Stimulated activated CD8-positive, alpha-beta memory T cell treated with anti-CD3 and anti-CD28 coated beads, Interleukin-12 subunit alpha, Interleukin-12 subunit beta, amount 100 ng/mL, for 1 hour (primary cell): ENCODE measurements at places on chromosomes 1 and 21.

DNA sequence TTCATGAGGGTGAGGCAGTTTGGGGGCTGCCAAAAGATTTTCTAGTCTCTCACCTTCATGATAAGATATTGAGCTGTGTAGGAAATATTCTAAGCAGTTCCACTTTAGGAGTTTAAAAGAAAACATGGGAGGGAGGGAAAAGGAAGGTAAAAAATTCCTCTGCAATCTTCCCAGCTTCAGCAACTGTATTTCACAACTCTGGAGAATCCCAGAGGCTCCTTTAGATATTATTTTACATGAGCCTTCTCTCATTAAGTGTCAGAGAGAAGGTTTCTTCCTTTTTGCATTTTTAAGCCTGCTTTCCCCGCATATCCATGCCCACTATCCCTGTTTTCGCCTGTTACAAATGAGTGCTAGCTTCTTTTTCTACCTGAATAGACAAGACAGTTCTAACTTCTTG is 289.4 kb downstream of the CHRM3 start:
- DNase-seq: no peak

- DNase-seq: no peak
Measured at GRCh38 chr1:21816602-21817302, 4.7 kb downstream of the LDLRAD2 start.

DNA sequence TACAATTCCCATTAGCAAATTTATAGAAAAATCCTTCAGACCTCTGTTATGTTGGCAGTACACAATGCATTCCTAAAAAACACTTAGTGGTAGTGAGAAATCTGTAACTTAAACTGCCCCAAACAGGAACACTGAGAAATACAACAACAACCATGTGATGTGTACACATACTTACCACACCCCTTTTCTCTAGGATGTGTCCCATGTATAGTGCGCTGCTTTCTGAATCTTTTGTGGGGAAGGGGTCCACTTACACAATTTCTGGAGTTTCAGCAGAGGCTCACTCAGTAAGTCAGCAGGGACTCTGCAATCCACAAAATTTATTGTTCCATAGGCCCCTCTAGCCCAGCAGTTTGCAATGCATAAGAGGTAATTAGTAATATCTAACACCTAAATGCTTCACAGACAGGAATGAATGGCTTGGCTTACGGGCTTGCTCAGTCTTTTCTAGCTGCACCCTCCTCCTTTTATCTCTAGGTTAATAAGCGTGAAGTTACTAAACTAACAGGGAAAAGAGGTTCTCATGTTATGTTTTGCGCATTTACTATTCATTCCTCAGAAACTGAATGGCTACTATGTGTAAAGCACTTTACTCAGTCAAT is 115.2 kb downstream of the TGFBR3 start:
- DNase-seq: no peak

DNA sequence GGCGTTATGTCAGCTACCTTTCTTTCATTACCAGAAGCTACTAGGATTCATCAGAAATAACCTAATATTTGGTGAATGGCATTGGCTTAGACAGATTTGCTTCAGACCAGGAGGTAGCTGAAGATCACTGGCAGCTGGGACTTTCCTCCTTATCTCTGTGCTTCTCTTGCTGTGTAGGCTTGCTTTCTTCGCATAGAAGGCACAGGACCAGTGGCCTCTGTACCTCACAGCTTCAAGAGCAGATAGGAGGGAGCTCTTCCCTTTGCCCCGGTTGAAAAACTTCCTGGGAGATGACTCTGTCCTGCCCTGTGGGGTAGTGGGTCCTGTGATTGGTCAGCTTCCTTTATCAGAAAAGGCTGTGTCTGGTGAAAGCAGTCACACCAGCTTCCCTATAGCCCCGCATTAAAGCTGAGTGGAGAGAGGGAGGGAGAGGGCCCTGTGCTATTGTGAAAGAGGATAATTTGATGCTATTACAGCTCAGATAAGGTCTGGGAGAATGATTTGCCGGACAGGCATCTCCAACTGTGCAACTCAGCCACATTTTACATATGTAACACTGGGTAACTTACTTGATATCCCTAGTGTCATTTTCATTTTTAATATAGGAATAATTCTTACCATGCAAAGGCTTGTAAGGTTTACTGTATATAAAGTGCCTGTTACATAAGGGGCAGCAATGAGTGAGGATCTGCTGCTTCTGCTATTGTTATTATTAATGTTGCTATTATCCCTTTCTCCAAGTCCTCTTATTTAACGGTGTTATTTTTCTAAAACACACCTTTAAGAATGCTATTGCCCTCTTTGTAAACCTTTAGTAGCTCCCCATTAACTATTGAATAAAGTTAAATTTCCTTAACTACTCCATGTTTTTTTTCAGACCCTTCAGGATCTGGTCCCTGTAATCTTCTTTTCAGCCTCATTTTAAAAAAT is 31.6 kb downstream of the OSBPL9 start:
- no peak for DNase-seq

DNA sequence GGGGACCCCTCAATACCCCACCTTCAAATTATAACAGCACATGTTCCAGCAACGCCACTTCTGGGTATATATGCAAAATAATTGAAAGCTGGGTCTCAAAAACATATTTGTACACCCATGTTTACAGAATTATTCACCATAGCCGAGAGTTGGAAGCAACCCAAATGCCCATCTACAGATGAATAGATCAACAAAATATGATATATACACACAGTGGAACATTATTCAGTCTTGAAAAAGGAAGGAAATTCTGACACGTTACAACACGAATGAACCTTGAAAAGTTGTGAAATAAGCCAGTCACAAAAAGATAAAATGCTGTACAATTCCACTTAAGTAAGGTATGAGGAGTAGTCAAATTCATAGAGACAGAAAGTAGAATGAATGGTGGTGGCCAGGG is 5.1 kb downstream of the TMCO4 start:
- DNase-seq: no peak

GRCh38 chr1:232521660-232522059 is 108.3 kb downstream of the SIPA1L2 start:
- DNase-seq: no peak

GRCh38 chr1:235938709-235939479 is 72.2 kb upstream of the LYST start:
- no peak for DNase-seq

GRCh38 chr1:243559575-243560162 is 290.4 kb downstream of the AKT3 start:
- no peak for DNase-seq

DNA sequence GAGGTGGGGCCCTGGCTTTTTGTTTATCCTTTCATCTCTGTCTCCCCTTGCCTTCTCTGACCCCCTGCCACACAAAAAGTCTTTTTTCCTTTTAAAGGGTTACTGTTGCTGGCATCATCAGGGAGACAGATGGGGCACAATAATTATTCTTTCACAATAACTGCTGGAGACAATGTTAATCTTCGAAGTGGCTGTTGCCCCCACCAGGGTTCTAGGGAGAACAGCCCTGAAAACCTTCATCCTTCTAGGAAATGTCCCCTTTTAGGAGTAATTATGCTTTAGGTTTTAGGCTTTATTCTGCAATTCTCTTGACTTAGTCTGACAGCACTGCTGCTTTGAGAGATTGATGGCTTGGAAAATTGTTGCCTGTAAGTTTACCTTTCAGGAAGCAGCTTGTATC is 150.0 kb downstream of the NOS1AP start:
- no peak for DNase-seq

GRCh38 chr1:241311056-241311746 is 45.8 kb downstream of the RGS7 start:
- DNase-seq: no peak

DNA sequence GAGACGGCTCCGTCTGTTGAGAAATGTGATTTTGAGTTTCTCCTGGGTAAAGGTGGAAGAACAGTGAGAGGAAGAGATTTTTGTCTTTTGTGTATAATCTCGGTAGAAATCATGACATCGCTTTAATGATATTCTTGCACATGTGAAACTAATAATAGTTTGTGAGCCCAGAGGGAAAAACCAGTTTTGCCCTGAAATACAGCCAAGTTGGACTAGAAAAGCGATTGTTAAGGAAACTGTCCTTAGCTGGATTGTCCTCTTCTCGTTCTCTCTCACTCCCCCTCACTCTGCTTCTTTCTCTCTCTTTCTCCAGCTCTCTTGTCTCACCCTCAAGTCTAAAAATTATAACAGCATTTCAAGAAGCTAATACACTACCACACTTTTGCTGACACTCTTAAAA is 17.1 kb downstream of the KCNJ6 start:
- no peak for DNase-seq

DNA sequence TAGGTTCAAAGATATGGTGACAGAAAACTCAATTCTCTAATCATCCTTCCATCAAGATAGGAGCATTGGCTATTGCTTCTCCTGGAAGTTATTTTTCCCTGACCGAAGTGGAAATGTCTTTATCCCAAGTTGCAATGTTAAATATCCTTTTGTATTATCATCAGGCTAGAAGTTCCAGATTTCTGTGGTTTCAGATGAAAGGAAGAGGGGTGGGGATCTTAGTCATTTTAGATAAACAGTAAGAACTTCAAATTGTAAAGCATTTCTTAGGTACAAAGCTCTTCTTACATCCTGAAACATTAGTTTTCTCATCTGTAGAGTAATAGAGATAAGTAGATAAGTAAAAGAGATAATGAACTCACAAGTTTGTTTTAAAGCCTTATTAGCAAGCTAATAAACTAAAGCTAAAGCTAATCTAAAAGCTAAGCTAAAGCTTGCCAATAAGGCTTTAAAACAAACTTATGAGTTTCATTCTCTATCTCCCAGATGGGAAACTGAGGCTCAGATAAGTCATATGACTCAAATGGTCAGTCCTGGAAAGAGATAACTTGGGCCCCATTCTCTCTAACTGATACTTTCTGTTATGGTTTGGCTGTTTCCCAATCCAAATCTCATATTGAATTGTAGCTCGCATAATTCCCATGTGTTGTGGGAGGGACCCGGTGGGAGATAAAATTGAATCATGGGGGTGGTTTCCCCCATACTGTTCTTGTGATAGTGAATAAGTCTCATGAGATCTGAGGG is 99.2 kb upstream of the KCNK2 start:
- DNase-seq: no peak

- no peak for DNase-seq
Measured at GRCh38 chr1:2650967-2651645, 18.3 kb upstream of the MMEL1 start.

DNA sequence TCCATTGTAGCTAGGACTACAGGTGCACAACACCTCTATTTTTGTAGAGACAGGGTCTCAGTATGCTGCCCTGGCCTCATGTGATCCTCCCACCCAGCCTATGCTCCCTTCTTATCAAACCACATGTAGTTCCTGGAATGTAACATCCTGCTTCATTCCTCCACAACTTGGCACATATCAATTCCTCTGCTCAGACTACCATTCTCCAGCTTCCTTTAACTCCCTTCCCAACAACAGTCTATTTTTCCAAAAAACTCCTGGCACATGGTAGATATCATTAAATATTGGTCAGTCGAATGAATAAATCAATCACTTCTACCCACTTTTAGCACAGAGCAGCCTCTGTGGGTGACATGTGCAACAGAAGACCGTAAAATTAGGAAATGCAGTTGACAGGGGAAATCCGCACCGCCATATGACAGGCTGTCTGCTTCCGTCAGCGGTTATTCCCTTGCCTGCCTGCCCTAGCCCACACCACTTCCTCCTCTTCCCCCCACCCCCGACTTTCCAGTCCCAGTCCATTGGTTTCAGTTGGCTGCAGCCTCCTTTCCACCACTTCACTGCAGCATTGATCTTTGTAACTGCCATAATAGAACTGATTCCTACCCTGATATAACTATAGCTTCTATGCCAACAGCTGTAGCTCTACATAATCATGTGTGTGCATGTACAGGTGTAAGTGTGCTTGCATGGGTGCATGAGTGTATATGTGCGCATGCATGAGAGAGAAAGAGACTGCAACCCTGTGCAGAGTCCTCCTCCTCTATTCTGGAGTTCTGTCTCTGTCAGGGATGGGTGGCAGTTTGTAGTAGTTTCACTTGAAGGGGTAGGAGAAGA is 6.8 kb upstream of the AKR1A1 start:
- peak; percentile 56 for DNase-seq

DNA sequence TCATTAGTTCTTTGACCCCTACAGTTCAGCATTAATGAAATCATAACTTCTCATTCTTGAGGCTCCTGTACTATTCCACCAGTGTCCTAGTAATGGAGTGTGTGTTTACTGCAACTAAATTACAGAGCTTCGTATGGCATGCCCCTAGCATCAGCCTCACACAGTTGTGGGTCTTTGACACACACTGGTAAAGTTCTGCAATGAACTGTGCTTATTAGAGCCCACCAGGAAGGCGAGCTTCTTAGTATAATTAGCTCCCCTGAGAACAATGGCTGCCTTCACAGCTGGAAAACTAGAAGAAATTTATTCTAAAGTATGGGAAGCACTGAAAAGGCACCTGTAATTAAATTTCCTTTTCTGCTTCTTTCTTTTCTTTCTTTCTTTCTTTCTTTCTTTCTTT is 251.1 kb upstream of the RGS18 start:
- no peak for DNase-seq

DNA sequence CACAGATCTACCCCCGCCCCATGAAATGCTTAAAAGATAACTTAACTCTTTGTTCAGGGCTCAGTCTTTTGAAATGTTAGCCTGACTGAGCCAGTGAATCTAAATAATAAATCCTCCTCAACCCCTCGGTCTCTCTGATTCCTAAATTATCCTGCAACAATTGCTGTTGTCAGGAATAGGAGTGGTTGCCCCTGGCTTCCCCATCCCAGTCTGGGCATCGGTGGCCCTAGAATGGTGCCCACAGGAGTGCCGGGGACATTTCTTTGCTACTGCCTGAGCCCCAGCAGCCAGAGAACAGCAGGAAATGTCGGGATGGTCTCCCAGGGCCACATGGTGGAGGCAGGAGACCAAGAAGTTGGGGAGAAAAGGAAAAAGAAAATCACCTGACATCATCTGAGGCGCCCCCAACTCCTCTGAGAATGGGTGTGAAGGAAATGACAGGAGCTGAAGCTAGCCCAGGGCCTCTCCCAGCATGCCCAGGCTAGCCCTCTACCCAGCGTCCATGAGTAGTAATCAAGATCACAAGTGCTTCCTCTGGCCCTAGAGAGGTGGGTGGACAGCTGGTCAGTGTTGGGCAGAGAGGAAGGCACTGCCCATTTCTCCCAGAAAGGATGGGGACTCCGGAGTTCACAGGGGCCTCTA is 1.6 kb downstream of the PADI4 start:
- DNase-seq: no peak
